ENCODE measurements at places on chromosomes 4 and X. TPM values are rescaled to one million over a fixed set of nuclear protein-coding genes. Genes with fewer than 3 reads are reported as not detected.

Gene NWD2
- total RNA-seq, result not detected

Gene NUP62CL
- total RNA-seq, result 1.8 TPM

Gene TRPC5OS
- not detected for total RNA-seq

Gene SMR3A
- total RNA-seq, result not detected

Gene USP17L12
- total RNA-seq, result not detected

Gene HSPA4L
- total RNA-seq, result 0.55 TPM

- DNase-seq, result no peak
- no peaks in the 10 kb centered on the region for H3K27me3 ChIP-seq
- H3K4me3 ChIP-seq, result no peak overlapping the region
- H3K27ac ChIP-seq, result no peak overlapping the region
- no peaks in the 10 kb centered on the region for H3K4me1 ChIP-seq
- no peaks in the 10 kb centered on the region for H3K36me3 ChIP-seq
These were observed 139.8 kb downstream of the WDFY3 start for GRCh38 chr4:84826681-84827080.
